ENCODE measurements at places on chromosomes 12 and 14.

- no peak for DNase-seq
Measured at GRCh38 chr12:21851151-21851550, 76.6 kb upstream of the KCNJ8 start.

DNA sequence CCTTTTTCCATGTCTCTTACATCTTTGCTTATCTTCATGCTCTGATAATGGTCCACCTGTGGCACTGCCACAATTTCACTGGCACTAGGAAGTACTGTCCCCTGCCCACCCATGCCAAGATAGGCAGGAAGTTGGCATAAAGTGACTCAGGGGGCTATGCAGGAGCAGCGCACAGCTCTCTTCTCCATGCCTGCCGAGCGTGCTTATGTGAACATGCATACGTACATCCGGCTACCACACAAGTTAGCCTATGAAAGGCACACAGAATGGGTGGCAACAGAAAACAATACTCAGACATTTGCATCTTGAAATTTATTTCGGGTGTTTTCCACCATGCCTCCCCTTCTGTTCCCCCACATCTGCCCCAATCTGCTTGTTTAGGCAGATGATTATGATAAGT, 174.4 kb upstream of the GZMB start:
- DNase-seq: no peak

GRCh38 chr12:47752552-47752951, 6.1 kb downstream of the RAPGEF3 start:
- no peak for DNase-seq

- no peak for DNase-seq
Measured at GRCh38 chr14:37546621-37547447, 48.2 kb downstream of the FOXA1 start.

DNA sequence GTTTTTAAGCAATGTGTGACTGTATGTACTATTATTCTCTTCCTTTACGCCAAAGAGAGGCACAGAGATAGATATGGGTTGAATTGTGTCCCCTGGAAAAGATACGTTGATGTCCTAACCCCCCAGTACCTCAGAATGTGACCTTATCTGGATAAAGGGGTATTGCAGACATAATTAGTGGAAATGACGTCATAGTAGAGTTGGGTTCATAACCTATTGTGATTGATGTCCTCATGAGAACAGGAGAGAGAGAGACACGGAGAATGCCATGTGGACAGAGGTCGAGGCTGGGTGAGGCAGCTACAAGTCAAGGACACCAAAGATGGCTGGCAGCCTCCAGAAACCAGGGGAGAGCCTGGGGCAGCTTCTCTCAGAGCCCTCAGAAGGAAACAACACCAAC, 376.3 kb downstream of the FUT8 start:
- DNase-seq: no peak

GRCh38 chr14:78725086-78725485, 554.9 kb downstream of the NRXN3 start:
- no peak for DNase-seq

- no peak for DNase-seq
Measured at GRCh38 chr12:66647034-66647691, 31.7 kb downstream of the GRIP1 start.

GRCh38 chr14:28635387-28635786, 131.2 kb upstream of the FOXG1 start:
- no peak for DNase-seq

- DNase-seq: no peak
Measured at GRCh38 chr14:32622742-32623141, 293.6 kb downstream of the AKAP6 start.

Measured in stimulated activated CD4-positive, alpha-beta T cell treated with anti-CD3 and anti-CD28 coated beads, TNF-alpha, amount 100 ng/mL, for 1 hour (primary cell).